ENCODE measurements at places on chromosomes 1 and 21.

DNA sequence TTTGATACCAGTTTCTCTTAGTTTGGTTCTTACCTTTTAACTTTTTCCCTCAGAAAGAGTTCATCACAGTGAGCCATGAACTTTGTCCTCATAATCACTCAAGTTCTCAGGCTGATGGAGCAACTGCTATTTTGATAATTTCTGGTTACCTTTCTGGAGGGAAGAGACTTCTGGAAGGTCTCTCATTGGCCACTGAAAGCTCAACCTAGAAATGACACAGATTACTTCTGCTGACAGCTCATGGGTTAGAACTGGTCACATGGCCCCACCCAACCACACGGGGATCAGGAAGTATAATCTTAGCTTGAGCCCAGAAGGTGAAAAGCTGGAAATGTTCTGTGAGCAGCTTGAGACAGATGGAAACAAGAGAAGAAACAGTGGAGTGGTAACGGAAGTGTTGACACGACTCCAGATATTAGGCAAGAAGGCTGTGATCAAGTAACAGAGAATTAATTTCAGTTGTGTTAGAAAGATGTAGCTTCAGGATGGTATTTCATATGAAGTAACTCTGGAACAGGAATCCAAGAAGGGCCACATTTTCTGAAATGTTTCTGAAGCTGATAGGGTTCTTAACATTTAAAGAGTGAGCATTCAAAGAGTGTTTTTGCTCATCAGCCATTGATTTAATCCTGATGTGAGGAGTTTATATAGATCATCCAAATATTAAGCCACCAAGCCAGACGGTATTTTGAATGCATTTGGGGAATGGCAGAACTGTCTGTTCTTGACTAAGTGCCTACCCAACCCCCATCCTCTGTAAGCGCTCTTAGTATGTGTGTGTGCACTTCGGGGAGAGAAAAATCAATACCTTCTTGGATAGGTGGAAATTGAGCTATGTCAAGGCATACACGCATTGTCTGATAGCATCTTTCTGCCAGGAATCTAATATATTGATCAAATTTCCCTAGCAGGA is 21.9 kb upstream of the XPR1 start:
- no peak for DNase-seq

DNA sequence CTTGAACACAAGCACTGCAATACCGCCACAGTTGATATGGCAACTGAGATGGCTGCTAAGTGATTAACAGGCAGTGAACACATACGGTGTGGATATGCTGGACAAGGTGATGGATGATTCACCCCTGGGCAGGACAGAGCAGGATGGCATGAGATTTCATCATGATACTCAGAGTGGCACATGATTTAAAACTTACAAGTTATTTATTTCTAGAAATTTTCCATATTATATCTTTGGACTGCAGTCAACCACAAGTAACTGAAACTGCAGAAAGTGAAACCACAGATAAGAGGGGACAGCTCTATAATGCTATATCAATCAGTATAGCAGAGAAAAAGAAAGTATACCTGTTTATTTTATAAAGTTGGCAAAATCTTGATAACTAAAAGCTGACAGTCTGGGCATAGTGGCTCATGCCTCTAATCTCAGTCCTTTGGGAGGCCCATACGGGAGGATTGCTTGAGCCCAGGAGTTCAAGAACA is 47.9 kb downstream of the PHACTR4 start:
- DNase-seq: no peak

- DNase-seq: no peak
Observed at GRCh38 chr1:83822208-83822607, 176.7 kb downstream of the TTLL7 start.

DNA sequence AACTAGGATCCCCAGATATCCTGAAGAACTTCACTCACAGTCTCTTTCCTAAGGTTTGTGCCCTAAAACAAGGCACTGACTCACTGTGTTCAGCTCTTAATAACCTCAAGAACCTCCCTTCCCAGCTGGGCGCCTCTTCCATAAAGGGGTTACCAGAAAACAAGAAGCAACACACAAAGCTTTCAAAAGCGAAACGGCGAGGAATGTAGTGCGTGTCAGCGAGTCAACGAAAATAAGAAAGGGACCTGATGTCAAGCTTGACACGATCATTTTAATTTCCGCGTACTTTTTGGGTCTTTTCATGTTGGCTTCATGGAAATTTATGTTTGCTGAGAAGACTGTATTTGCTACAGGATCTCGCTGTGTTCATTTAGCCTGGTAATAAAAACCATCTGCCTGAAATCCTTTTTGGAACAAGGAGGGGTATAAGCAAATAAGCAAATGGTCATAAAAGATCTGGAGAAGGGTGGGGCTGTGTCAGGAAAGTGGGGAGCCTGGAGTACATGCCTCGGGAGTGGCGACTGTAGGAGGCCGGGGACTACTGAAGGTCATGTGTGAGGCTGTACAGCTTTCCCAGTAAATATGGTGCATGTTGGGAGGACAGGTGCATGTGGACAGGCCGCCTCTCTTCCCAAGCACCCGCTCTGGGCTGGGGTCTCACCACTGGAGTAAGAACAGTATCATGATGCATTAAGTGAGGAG is 11.4 kb upstream of the CLDN14 start:
- no peak for DNase-seq

GRCh38 chr1:204454476-204454875 is 40.1 kb downstream of the PIK3C2B start:
- no peak for DNase-seq

DNA sequence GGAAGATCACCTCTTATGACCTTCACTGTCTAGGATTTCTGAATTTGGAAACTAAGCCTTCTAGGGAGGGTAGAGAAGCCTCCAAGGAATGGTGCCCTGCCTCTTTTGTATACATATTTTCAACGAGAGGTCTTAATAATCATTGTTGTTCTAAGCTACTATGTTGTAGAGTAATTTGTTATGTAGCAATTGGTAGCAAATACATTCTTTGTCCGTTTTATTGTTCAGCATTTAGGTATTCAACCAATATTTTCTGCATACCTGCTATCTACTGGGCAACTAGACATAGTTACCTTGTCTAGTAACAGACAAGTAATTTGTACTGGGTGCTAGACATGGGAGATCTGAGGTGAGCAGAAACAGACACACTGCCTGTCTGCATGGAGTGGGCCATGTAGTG is 20.8 kb upstream of the NCF2 start:
- no peak for DNase-seq
